ENCODE measurements at places on chromosomes 4 and X. TPM values are rescaled to one million over a fixed set of nuclear protein-coding genes. Genes with fewer than 3 reads are reported as not detected.

ANXA10 gene
- 0.47 TPM for total RNA-seq

FRG2 gene
- total RNA-seq, result 0.86 TPM

FAM9A gene
- total RNA-seq, result not detected

HSFX4 gene
- total RNA-seq, result not detected

MAGED2 gene
- 61.4 TPM for total RNA-seq

STAP1 gene
- not detected for total RNA-seq

ANAPC10 gene
- total RNA-seq, result 26.0 TPM

CCDC120 gene
- 5.3 TPM for total RNA-seq

GC gene
- not detected for total RNA-seq

EVC2 gene
- 3.2 TPM for total RNA-seq

GRCh38 chrX:11899091-11899490 lies 141.1 kb downstream of the MSL3 start:
- peak; percentile 91 for DNase-seq

GRCh38 chr4:28373601-28374000 lies 1513.0 kb downstream of the STIM2 start:
- DNase-seq, result peak; percentile 3

DNA sequence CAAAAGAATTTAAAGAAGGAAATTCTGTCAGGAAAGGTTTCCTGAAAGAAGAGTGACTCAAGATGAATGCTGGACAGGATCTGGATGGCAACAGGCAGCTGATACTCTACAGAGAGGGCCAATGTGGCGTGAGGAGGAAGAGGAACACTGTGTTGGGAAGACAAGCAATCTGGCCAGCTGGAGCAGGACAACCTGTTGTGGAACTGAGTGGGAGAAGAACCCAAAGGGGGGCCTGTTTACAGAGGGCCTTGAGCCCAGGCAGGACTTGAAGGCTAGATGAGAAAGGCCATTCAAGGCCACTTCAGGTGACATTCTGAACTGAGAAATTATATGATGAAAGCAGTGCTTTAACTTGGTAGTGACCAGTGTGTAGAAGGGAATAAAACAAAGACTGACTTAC lies 8.5 kb downstream of the OTUD4 start:
- DNase-seq, result no peak

- DNase-seq, result peak; percentile 13
These were observed 63.4 kb downstream of the DCUN1D4 start for GRCh38 chr4:51906167-51906958.

GRCh38 chr4:146514651-146515357 lies 6.9 kb downstream of the SLC10A7 start:
- no peak for DNase-seq

DNA sequence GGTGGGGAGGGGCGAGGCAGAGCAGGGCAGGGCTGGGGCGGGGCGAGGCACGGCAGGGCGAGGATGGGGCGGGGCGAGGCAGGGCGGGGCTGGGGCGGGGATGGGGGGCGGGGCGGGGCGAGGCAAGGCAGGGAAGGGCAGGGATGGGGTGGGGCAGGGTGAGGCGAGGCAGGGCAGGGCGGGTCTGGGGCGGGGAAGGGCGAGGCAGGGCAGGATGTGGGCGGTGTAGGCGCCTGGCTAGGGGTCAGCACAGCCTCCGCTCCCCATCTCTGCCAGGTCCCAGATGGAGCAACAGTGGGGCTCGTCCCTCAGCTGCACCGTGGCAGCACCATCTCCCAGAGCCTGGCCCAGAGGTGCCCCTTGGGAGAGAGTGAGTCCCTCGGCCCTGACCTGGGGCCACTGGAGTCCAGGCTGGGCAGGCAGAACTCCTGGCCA lies 4.2 kb upstream of the SRPK3 start:
- DNase-seq, result no peak

DNA sequence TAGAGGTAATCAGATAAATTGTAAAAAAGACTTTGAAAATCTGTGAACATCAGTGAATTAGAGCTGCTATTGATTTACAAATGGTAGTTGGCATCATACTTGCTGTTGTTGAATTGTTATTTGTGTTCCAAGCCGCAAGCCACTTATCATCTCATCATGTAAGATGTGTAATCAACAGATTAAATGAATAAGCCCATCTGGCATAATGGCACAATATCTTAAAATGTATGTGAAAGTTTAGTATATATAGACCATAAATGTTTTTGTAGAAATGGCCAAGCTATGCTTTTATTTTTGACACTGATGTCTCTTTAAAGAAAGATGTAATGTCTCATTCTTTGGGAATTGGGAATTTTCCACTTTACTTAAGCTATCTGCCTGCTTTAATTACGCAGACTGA lies 682.6 kb upstream of the GNPDA2 start:
- DNase-seq, result no peak

- peak; percentile 84 for DNase-seq
These were observed 183.1 kb upstream of the S100G start for GRCh38 chrX:16466640-16467432.

- no peak for DNase-seq
These were observed 204.5 kb upstream of the IGFBP7 start for GRCh38 chr4:57314636-57315035.

DNA sequence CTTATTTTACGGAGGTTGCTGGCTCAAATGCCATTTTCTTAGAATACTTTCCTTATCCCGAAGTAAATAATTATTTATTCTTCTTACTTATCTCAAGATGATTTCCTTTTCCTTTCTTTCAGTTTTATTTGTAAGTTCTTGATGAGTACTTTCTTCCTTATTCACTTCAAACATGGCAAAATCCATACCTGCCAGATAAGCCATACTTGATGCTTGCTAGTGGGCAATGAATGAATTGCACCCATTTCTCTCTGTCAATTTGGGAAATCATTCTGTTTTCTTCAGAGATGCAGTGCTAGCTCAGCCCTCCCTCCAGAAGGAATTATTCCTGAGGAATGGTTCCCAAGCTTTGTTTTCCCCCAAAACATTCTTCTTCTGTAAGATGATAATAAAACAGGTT lies 598.3 kb downstream of the SPRY1 start:
- peak; percentile 26 for DNase-seq

DNA sequence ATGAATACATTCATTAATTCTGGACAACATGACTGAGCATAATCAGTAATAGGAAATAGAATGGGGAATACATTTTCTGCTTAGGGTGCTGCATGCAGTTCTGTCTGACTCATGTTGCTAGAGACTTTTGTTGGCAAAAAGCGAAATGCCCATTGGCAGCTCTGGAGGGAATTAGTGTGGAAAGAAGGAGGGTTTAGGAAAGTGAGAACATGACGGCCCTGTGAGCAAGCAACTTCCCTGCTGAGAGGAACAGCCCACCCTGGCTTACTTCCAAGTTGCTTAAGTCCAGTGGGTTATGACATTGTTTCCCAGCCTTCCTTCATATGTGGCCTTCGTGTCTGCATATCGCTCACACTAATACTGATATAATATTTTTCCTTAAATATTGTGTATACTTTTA lies 13.8 kb downstream of the MAD2L1 start:
- DNase-seq, result peak; percentile 14

DNA sequence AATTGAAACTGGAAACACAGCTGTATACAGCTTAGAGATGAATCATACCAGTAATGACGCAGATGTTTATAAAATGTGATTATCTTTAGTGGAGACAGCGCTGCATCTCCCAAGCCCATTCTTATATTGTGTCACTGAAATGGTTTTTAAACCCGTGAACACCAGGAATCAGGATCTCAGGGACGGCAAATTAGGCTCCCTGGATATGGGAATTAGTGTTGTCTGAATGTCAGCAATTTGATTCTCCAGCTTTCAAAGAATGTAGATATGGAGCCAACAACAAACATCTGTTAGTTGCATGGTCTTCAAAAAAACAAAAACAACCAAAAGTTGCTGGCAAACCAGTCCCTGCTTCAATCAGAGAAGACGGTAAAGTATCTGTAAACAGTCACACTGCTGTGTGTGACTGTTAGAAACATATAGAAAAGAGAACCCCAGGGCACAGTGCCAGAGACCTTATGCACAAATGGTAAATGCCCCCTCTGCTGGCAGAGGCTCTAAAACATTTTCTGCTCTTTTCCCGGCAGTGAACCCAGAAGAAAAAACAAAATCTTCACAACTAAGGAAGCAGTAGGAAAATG lies 351.9 kb upstream of the FTHL17 start:
- DNase-seq, result peak; percentile 51

- DNase-seq, result peak; percentile 14
These were observed 648 bp upstream of the MSMO1 start for GRCh38 chr4:165326831-165327210.

- DNase-seq, result no peak
These were observed 7.4 kb downstream of the BDH2 start for GRCh38 chr4:103092245-103092644.

DNA sequence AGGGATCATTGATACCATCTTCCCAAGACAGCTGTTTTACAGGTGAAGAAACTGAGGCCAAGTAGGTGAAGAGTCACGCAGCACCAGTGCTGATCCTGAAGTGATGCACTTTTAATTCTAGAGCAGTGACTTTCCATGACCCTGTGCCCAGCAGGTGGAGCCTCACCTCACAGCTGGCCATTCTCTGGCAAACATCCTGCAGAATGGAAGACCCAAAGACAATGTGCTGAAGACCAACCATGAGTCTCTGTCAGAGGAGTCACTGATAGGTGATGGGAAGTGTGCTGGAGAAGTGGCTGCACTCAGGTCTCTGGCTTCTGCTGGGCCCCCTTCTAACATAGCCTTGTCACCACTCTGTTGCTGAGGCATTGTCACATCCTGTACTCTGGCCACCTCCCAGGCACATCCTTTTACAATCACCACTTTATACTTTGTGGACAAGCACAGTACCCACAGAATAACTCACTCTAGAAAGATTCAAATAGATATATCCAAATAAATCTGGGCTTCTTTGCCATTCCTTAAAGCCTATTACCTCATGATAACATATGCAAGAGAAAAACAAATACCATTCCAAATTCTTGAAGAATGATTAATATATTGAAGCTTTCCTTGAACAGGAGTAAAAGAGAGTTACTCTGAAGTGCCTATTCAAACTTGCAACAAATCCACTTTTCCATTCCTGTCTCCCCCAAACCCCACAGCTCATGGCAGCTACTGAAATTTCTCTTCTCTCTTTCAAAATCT lies 64.1 kb upstream of the SCOC start:
- DNase-seq, result peak; percentile 24

GRCh38 chr4:97892592-97893266 lies 250.5 kb downstream of the STPG2 start:
- DNase-seq, result no peak

DNA sequence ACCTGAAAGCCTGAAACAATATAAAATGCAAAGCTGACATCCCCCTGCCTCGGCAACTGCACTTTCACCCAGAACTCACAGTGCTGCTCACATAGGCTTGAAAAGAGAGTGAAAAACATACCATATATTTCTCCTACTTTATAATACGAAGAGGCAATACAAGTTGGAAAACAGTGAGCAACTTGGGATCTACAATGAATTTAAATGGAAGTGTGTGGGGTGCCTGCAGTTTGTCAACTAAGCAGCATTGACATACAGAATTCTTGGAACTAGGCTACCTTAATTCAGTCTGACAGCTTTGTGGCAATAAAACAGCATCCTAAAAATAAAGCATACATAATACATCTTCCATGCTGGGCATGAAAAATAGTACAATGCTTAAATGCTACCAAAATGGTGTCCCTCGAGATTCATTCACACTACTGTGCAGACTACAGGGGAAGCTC lies 8.0 kb downstream of the GASK1B start:
- no peak for DNase-seq

GRCh38 chr4:22338796-22339195 lies 177.1 kb downstream of the ADGRA3 start:
- DNase-seq, result no peak

DNA sequence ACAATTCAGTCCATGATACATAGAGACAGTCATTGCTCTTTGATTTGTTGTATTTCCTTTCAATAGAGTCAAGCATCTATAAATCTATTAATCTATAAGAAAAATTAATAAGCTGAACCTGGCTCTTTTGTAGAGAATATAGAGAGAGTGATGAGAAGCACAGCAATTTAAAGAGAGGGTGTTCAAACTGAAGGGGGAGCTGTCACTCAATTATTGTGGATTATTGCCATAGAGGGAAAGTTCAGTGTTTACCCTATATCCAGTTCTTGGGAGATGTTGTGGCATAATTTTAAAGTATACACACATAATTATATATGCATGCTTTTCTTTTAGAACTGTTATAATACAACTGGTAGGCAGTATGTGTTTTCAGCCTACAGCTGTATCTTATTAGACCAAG lies 1469.0 kb upstream of the PABPC4L start:
- no peak for DNase-seq

DNA sequence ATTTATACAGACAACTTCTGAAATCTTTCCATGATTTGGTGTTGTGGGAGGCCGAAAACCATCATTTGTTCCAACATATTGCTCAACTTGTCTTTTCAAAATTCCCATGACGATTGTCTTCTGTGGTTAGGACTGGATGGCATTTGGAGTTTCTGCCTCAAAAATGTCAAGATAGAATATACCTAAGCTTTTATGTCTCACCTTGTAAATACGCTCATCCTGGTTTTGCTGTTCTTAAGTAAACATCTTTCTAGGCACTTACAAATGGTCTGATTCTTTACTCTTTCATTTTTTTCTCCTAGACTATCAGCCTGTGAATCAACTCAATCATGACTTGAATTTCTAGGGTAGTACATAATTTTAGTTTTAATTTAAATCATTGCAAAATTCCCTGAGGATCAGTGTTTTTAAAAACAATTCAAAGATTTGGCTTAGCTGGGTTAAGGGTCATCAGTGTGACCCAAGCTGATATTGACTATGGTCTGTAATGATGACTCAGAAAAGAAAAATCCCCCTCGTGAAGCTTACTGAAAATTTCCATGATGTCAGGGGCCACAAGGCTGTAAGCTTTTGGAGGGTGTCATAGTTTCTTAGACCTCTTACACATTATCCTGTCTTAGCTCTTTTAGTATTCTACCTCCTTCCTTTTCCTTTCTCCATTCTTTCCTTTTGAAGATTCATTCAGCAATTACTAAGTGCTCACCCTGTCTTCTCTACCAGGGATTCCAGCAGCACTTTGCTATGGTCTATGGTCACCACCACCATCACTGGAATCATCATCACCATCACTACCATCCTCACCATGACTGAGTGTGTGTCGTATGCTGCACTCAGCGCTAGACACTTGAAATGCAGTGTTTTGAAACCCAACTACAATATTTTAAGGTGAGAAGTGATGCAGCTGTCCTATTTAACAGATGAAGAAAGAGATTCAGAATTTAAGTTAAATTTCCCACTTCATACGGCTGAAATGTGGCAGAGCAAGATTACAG lies 124.4 kb downstream of the CPE start:
- DNase-seq, result peak; percentile 80

- peak; percentile 68 for DNase-seq
These were observed 550.9 kb upstream of the BOD1L1 start for GRCh38 chr4:14178421-14178820.

DNA sequence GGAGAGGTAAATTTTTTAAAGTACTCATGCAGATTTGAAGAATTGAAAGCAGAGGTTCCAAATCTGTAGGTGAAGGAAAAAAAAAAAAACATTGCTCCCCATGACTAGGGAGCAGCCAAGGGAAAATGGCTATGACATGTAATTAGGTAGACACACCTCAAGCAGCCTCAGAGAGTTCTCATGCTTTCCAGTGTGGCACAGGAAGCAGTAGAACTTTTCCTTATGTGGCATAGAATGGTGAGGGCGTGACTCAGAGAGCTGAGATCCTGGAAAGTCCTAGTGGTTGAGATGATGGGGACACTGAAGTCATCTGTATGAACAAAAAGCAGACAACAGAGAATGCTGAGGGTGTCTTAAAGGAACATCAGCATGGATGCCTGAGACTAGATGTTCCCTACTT lies 148.6 kb upstream of the NWD2 start:
- no peak for DNase-seq

Data from PC-3 (cell line).